ENCODE measurements at places on chromosomes 5 and 9.

GRCh38 chr5:81292130-81292529, 9.3 kb upstream of the ZCCHC9 start:
- DNase-seq, result no peak

GRCh38 chr9:79433703-79434102, 138.1 kb upstream of the TLE4 start:
- no peak for DNase-seq

GRCh38 chr5:149271716-149272563, at the start of gene AFAP1L1:
Gene AFAP1L1 (plus strand): TSS chr5:149271859. CDS start chr5:149271969, 110 bp downstream.
- no peak for DNase-seq

DNA sequence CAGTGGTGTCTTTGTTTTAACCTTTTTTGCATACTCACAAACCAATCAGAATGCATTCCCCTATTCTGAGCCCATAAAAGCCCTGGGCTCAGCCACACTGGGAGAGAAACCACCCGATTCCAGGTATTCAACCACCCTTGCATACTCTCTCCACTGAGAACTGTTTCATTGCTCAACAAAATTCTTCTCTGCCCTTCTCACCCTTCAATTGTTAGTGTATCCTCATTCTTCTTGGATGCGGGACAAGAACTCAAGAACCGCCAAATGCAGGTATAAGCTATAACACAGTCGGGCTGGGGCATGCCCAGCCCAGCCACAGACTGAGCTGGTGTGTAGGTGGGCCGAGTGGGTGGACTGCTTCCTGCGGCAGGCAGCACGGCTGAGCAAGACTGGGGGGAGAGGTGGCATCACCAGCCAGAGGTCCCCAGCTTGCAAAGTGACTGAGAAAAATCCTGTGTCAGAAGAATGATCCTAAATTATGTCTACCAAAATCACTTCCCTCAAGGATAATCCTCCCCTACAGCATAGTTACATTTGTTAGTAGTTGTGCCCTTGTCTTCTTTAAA, 141.0 kb downstream of the SSBP2 start:
- DNase-seq, result no peak

DNA sequence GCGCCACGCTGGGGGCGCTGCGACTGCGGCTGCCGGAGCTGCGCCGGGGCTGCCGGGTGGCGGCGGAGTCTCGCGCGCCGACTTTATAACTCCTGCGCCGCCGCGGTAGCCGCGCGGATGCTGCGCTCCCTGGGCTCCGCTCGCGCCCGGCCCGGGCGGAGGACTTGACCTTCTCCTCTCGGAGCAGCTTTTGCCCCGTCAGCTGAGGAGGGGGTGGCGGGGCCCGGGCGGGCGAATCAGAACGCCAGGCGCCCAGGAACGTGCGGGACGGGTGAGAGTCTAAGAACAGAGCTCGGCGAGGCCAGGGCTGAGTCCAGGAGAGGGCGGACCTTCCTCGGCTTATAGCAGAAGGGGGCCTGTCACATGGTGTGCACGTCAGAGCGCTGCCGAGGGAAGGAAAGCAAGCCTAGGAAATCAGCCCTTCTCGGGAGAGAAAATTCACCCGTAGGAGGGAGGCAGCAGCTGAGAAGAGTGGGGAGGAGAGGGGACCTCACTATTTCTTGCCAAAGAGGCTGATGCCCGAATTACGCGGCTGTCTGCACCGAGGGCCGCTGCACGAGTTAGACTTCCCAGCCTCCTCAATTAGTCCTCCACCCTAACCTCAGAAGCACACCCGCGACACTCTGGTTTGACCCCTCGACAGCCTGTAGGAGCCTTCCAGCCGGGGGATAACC, at the start of gene FOXD1:
TSS of gene FOXD1 (minus strand) at position 315 of the 674 bp plus-strand sequence. CDS start 415 bp downstream, outside the sequence.
- DNase-seq, result no peak

DNA sequence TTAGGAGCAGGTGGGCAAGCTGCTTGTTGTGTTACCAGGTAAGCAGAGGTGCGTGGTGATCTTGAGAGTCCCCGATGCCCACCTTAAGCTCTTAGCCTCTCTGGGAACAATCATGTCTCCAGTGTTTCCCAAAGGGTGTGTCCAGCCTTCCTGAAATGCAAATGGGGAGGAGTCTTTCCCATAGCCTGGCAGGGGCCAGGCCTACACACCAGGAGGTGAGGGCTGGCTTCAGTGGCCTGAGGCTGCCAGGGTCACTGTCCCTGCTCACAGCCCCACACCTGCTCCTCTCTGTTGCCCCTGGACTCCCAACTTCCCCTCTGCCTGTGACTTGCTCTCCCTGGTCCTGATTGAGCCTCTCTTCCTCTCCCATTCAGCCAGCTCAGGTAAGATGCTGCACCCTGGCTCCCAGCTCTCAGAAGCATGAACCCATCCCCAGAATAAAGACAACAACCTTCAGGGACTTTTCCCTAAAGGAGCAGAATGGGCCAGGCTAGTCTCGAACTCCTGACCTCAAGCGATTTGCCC, 65.7 kb upstream of the PHYKPL start:
- no peak for DNase-seq

GRCh38 chr5:44506561-44506960, 117.3 kb upstream of the FGF10 start:
- DNase-seq, result no peak

DNA sequence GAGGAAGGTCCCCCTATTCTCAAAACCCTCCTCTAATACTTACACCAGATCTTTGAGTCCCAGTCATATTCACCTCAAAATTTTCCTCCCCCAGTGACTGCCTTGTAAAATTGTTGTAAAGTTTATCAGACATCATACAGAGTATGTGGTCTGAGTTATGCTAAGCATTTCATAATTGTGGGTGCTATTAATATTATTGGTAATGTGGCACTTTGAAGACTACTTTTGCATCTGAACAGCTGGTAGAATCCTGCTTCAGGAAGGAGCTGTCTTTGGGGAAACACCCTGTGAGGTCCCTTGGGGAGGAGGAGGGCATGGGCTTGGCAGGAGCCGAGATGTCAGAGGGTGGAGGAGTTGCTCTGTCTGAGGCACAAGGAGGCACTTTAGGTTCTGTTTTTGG, 164.9 kb upstream of the ZNF618 start:
- DNase-seq, result no peak

DNA sequence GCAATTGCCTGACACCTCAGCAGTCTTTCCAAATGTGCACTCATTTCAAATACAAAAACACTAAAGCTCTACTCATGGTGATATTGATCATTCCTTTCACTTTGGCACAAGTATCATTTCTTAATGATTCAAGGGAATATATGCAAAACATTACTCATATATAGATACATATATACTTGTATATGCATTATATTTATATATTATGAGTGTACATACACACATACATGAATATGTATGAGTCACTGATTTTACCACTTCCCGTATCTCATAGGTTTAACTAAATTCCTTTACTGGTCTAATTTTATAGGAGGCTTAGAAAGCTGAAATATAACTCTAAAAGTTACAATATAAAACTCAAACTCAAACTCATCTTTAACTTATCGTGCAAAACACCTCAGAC, 156.5 kb downstream of the CDH9 start:
- DNase-seq, result no peak

Data from T-helper 9 cell (primary cell).